ENCODE measurements at places on chromosomes 7 and 10. TPM values are rescaled to one million over a fixed set of nuclear protein-coding genes. Genes with fewer than 3 reads are reported as not detected.

- no peaks in the 10 kb centered on the region for H3K27me3 ChIP-seq
- no peak for DNase-seq
- H3K4me3 ChIP-seq, result no peak overlapping the region
- H3K36me3 ChIP-seq, result no peaks in the 10 kb centered on the region
These were observed 696.4 kb downstream of the INHBA start for GRCh38 chr7:41006306-41006995.

GRCh38 chr10:110326351-110327032, 21.8 kb upstream of the SMNDC1 start:
- peaks cover 21% of the 10 kb centered on the region for H3K36me3 ChIP-seq
- peaks cover 5% of the 10 kb centered on the region for H3K27me3 ChIP-seq
- H3K27ac ChIP-seq, result no peak overlapping the region
- no peak overlapping the region for H3K4me3 ChIP-seq

DNA sequence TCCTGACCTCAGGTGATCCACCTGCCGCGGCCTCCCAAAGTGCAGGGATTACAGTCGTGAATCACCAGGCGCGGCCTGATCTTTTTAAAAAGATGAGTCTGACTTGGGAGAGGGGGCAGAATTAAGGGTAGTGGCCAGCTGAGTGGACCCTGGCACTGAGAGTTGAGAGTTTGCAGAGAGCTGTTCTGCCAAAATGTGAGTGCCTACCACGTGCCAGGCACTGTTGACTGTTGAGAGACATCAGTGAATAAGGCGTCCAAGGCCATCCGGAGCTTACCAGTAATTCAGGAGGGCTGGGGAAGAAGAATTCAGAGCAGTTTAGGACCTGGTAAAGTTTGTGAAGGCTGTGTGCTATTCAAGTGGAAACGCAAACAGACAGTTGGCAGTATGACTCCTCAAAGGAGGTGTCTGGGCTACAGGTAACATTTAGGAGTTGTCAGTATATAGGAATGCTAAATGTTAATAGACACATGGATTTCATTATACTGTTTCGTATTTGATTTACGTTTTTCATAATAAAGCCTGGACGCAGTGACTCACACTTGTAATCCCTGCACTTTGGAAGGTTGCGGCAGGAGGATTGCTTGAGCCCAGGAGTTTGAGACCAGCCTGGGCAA, 1.5 kb downstream of the NIPSNAP2 start:
- no peak overlapping the region for H3K27ac ChIP-seq
- DNase-seq, result no peak

DNA sequence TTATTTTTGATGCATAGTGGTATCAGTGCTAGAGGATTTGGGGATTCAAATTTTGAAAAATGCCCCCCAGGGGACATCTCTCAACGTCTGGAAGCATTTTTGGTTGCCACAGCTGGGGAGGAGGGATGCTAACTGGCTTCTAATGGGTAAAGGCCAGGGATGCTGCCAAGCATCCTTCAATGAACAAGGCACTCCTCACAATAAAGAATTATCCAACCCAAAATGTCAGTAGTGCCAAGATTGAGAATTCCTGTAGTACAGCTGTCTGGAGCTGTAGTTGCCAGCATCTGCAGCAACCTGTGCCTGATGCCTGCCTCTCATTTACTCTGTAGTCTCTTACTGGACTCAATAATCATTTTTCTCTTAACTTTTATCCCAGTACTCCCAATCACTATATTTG, 53.5 kb downstream of the SEPTIN7 start:
- DNase-seq, result no peak
- H3K4me3 ChIP-seq, result no peak overlapping the region
- peaks cover 29% of the 10 kb centered on the region for H3K36me3 ChIP-seq

GRCh38 chr7:48637382-48637781, 287.0 kb upstream of the CDC14C start:
- H3K27me3 ChIP-seq, result no peaks in the 10 kb centered on the region
- H3K27ac ChIP-seq, result no peak overlapping the region
- no peaks in the 10 kb centered on the region for H3K36me3 ChIP-seq
- peaks cover 17% of the 10 kb centered on the region for H3K4me1 ChIP-seq
- H3K4me3 ChIP-seq, result no peak overlapping the region

GRCh38 chr10:48463318-48464003, 141.4 kb downstream of the ARHGAP22 start:
- H3K27me3 ChIP-seq, result no peaks in the 10 kb centered on the region
- peaks cover 5% of the 10 kb centered on the region for H3K4me1 ChIP-seq
- H3K27ac ChIP-seq, result peak overlapping the region; percentile 90
- H3K36me3 ChIP-seq, result no peaks in the 10 kb centered on the region
- H3K4me3 ChIP-seq, result no peak overlapping the region

RELN gene
- 0.07 TPM for total RNA-seq

DNA sequence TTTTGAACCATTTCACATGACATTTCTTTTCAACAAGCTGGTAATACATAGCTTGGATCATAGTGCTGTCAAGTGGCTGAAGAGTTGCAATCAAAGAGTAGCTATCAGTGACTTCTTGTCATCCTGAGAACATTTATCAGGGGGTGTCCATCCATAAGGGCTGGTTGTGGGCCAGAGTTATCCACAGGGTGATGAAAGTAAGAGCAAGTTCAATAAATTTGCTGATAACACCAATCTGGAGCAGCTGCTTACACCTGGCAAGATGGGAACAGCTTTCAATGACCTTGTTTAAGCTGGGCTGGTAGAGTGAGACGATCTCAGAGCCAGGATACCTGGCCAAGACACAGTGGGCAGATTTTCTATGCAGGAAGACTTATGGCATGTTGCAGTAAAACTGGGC, 96.3 kb upstream of the IMMP2L start:
- H3K27me3 ChIP-seq, result no peaks in the 10 kb centered on the region
- no peak for DNase-seq
- peaks cover 3% of the 10 kb centered on the region for H3K36me3 ChIP-seq
- no peak overlapping the region for H3K4me3 ChIP-seq
- no peak overlapping the region for H3K27ac ChIP-seq

DNA sequence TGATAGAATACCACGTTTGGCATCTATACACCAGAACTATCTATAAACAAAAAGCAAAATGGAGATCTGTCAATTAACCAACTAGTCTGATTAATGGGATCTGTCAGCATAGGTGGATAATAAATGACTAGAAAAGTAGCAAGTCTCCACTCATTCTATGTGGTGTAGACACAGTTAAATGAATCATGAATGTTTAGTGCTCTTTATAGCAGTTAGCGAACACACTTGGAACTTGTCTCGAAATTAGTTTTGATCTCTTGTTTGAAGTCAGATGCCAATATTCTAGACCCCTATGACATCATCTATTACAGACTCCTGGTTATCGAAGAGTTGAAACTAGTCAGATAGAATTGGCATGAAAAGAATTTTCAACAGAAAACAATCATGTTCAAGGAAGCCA, 259.7 kb downstream of the AHR start:
- peaks cover 3% of the 10 kb centered on the region for H3K4me1 ChIP-seq
- DNase-seq, result no peak
- peaks cover 4% of the 10 kb centered on the region for H3K36me3 ChIP-seq
- H3K27me3 ChIP-seq, result no peaks in the 10 kb centered on the region
- no peak overlapping the region for H3K4me3 ChIP-seq

SLC16A9 gene
- 23.1 TPM for total RNA-seq

DNA sequence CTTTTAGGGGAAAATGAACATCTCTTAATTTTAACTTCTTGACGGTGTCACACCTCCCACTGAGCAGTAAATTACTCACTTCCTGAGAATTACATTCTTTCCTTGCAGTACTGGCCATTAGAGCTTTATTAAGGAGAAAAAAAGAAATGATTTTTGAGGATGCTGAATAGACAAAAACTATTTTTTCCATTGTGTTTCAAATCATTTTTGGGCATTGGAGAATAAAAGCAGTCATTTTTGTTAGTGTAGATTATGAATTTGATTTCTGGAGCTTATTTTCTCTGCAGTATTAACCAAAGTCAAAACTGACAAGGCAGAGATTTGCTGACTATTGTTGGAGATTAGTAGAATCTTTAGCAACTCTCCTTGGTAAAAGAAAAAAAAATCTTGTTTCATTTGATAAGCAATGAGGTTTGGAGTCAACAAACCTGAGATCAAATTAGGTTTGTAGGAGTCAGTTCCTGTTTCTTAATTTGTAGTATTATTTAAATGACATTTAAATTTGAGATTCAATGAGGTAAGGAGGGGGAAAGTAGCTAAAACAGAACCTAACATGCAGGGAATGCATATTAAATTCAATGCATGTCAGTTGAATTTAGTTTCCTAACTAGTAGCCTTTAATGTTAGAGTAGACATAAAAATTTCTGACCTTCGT, 70.6 kb downstream of the AP3M1 start:
- H3K4me3 ChIP-seq, result no peak overlapping the region
- H3K27me3 ChIP-seq, result no peaks in the 10 kb centered on the region
- H3K27ac ChIP-seq, result no peak overlapping the region
- no peak for DNase-seq
- H3K36me3 ChIP-seq, result no peaks in the 10 kb centered on the region

GRCh38 chr7:36906956-36907635, 182.8 kb upstream of the AOAH start:
- H3K4me1 ChIP-seq, result peaks cover 12% of the 10 kb centered on the region
- H3K4me3 ChIP-seq, result no peak overlapping the region
- no peaks in the 10 kb centered on the region for H3K27me3 ChIP-seq
- no peak for DNase-seq
- H3K27ac ChIP-seq, result no peak overlapping the region

DNA sequence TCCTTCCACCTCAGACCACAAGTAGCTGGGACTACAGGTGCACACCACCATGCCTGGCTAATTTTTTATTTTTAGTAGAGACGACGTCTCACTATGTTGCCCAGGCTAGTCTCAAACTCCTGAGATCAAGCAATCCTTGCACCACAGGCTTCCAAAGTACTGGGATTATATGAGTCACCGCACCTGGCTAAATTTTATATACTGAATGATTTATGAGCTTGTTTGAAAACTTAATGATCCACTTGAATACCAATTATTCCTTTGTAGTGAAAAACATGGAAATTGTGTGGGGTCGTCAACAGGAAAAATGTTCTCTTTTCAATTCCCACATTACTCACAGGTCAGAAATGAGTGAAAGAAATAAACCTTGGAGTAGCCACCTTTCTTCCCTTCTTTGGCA, 31.3 kb downstream of the RAPGEF5 start:
- H3K36me3 ChIP-seq, result no peaks in the 10 kb centered on the region
- H3K4me1 ChIP-seq, result no peaks in the 10 kb centered on the region
- H3K4me3 ChIP-seq, result no peak overlapping the region

GATA3 gene
- total RNA-seq, result 0.39 TPM

DNA sequence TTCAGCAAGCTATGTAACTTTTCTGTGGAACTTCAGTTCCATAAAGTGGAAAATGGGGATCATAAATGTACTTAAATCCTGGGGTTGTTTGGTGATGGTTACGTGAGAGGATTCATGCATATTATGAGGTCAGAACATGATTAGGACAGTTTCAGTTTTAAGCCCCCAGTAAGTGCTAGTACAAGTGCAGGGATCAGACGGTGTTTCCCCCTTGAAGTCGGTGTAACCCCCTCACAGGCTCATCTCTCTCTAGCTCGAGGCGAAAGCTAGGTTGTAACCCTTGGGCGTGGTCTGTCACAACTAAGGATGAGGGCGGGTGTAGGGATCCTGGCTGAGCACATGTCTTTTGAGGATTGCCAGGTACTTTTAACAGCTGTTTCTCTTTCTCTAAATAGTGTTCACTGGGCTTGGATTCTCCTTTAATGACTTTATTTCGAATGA, 84.7 kb downstream of the SPAG6 start:
- peaks cover 37% of the 10 kb centered on the region for H3K4me1 ChIP-seq
- H3K4me3 ChIP-seq, result no peak overlapping the region
- DNase-seq, result no peak
- H3K27ac ChIP-seq, result no peak overlapping the region

All from neural crest cell (in vitro differentiated cells).